Type B pancreatic cell (in vitro differentiated cells): ENCODE measurements at places on chromosomes 13 and 19. TPM values are rescaled to one million over a fixed set of nuclear protein-coding genes. Genes with fewer than 3 reads are reported as not detected.

DNA sequence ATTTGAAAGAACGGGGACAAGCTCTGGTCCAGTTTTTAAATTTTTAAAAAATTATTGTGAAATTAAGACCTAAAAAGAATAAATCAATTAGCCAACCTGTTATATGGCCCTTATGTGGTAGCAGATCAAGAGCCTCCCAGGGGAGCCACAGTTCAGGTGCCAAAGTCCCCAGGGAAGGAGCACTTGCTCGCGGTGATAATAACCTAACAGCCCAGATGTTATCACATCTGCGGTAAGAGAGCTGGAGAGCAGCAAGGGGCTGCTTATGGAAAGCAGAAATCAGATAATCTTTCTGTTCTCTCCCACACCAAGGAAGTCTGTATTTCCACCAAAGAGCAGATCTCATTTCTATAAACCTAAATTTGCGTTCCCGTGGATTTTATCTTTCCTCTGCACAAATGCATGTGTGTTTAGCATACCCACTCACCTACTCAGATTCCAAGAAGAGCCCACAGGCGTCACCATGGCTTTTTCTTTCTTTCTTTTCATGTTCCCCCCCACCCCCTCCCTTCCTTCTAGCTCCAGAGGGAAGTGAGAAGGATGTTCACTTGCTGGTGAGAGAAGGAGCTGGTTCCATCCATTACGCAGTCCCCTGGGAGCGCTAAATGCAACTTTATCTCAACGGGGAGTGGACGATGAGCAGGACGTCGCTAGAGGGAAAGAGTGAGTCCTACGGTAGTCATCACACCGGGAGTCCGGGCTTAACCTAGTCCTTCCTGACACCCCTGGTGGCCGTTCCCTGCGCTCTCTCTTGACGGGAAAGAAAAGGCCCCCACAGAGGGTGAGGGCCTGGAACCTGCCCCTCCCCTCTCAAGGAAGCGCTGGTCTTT, 1.6 kb upstream of the POU4F1 start:
- H3K4me1 ChIP-seq = peaks cover 28% of the 10 kb centered on the region
- H3K27ac ChIP-seq = no peak overlapping the region
- no peak overlapping the region for H3K4me3 ChIP-seq
- DNase-seq = no peak

The IFI30 gene
- total RNA-seq = 20.2 and 22.8 TPM in 2 replicates

- no peaks in the 10 kb centered on the region for H3K27me3 ChIP-seq
- H3K27ac ChIP-seq = peak overlapping the region; percentile 21
- H3K4me1 ChIP-seq = peaks cover 18% of the 10 kb centered on the region
Measured at GRCh38 chr19:38932425-38933179, 1.9 kb downstream of the MRPS12 start.

The KRTDAP gene
- 0.80 and 2.0 TPM in 2 replicates for total RNA-seq

The FPR2 gene
- not detected in 2 replicates for total RNA-seq

DNA sequence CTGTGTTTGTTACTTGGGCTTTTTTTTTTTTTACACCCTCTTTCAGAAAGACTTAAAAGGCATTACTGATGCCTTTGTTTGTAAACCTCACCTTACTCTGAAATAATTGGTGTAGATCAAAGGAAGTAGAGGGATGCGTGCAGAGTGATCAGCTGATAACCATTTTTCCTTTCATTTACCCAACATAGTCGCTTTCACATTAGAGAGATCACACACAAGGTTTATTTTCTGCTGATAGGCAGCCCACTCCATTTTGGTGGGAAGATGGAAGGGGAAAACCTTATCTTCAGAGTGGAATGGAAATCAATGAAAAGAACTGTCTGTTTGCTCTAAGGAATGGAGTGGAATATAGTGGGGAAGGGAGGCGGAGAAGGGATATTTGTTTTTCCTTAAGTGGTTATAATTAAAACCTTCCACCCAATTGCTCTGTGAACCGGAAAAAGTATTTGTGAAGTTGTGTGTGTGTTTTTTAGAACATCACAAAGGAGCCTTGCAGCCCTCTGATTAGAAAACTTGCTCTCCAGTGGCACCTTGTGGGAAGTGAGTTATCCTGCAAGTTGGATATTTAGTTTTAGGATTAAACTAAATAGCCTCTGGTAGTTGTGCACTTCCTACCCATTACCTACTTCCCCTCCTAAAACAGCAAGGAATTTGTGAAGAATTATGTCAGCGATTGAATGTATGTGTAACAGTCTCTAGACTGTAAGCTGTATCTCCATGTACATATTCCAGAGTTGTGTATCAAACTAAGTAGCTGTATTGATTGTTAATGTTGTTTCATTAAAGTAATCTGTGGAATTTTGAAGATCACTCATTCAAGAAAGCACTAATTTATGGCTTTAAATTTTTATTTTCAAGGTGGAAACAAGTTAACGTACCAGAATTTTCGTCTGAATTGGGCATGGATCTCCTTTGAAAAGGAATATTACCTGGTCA, 76.8 kb downstream of the FREM2 start:
- peaks cover 4% of the 10 kb centered on the region for H3K36me3 ChIP-seq
- H3K4me3 ChIP-seq = peak overlapping the region; percentile 57
- peak overlapping the region; percentile 48 for H3K27ac ChIP-seq
- peaks cover 10% of the 10 kb centered on the region for H3K4me1 ChIP-seq
- DNase-seq = no peak
